ENCODE measurements at places on chromosomes 13 and 19. TPM values are rescaled to one million over a fixed set of nuclear protein-coding genes. Genes with fewer than 3 reads are reported as not detected.

GRCh38 chr13:48485432-48485831 is 47.4 kb downstream of the RCBTB2 start:
- ATAC-seq, result peak; percentile 71

GRCh38 chr13:61370520-61370919 is 45.1 kb downstream of the PCDH20 start:
- ATAC-seq, result no peak

DNA sequence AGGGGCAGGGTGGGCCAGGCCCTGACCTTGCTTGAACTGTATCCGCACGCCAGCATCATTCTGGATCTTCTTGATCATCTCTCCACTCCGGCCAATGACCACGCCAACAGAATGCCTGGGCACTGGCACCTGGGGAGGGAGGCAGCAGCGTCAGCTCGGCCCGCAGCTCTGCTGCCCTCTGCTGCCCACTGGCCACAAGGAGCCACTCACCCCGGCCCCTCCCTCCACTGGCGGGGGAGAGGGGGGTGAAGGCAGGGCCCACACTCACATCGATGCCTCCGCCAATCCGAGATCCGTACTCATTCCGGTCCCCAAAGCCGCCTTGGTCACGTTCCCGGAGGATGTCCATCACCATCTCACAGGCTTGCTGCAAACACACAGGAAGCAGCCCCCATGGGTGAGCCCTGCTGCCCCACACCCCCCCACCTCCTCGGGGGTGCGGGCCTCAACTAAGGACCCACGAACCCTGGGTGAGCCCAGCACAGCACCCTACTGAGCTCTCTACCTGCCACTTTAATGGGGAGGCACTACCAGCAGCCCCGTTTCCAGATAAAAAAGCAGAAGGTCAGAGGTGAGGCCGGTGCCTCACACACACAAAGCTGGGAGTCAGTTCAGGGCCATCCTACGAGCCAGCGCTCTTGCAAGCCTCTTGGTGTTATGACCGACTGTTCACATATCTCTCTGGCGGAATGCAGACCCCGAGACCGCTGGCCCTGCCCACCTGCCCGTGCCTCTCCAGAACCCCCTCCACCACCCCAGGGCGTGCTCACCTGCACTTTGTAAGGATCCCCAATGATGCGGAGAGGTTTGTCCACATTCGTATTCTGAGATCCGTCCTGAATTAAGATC is 6.7 kb downstream of the KHSRP start:
- no peak for ATAC-seq

- ATAC-seq, result no peak
These were observed 3.3 kb downstream of the GP6 start for GRCh38 chr19:55034751-55035150.

- ATAC-seq, result no peak
These were observed 13.0 kb downstream of the CIC start for GRCh38 chr19:42281827-42282762.

DNA sequence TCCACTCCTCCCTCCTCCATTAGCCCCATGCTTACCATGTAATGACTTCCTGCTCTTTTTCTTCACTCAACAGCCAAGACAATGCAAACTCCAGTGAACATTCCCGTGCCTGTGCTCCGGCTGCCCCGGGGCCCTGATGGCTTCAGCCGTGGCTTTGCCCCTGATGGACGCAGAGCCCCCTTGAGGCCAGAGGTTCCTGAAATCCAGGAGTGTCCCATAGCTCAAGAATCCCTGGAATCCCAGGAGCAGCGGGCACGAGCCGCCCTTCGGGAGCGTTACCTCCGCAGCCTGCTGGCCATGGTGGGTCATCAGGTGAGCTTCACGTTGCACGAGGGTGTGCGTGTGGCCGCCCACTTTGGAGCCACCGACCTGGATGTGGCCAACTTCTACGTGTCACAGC is 2.9 kb upstream of the PPP1R37 start:
- ATAC-seq, result no peak

DNA sequence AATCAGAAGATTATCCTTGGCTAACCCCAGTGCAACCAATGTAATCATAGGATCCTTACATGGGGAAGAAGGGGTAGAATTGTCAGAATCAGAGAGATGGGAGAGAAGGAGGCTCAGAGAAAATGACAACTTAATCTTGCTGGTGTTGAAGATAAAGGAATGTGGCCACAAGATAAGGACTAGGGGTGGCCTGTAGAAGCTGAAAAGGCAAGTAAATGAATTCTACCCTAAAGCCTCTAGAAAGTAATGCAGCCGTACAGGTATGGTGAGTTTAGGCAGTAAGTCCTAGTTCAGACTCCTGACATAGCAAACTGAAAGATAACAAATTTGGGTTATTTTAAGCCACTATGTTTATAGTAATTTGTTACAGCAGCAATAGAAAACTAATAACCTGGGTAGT is 718.5 kb downstream of the SLITRK6 start:
- no peak for ATAC-seq

DNA sequence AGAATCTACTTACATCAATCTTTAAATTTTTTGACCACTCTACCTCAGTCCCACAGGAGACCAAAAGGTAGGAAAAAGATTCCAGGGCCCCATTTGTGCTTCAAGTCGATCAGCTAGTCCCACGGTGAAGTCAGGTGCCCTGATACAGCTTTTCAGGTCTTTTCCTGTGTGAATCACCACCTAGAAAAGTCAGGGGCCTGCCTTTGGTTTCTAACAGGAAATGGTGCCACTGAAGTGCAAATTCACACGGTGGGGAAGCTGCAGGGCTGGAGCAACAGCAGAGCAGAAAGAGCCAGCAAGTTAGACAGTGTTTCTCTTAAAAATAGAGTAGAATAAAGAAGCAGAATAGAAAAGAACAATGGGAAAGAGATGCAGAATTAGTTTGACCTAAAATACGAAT is 107.5 kb downstream of the KLF12 start:
- ATAC-seq, result no peak

DNA sequence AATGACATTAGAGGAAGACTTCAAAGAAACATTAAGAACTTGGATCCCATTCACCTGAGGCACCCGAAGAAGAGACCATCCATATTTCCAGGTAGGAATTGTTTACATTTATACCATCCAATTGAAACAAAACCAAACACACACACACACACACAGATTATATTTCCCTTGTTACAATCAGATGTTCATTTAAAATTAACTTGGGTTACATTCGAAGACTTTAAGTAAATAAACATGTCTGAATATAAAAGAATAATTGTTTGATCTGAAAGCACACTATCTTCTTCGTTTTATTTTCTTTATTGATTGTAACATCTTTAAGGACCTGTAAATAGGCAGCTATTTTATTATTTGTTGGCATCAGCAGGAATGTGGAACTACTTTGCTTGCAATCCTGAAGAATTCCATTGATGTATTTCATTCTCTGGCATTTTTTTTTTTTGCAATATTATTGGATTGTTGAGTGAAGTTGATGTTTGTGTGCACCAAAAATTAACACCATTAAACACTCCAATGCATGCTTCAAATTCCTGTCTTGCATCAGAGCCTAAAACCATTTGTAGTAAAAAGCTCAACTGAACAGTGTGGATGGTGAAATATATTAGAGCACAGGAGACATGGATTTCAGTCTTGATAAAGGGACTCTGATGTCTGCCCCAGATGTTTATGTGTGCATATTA is 85.3 kb upstream of the FRY start:
- no peak for ATAC-seq

- ATAC-seq, result no peak
These were observed 37.7 kb downstream of the ARHGEF7 start for GRCh38 chr13:111152844-111153243.

DNA sequence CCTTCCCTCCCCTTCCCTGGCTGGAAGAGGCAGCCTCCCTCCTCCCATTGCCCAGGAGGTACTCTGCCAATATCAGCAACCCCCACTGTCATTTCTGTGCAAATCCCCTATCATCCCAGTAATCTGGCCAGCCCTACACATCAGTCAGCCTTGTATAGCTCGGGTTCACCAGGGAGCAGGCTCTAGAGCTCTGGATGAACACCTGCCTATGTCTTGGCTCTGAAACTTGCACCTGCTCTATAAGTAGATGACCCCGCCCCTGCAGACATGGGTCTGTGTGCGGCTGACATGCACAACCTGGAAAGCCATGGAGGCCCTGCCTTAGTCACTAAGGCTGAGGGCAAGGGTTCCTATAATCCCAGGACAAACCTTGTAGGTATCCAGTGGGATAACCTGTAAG is 1042.9 kb downstream of the UQCRFS1 start:
- no peak for ATAC-seq

GRCh38 chr19:33840783-33841182 is 44.1 kb downstream of the KCTD15 start:
- no peak for ATAC-seq

- no peak for ATAC-seq
These were observed 373.1 kb downstream of the DIAPH3 start for GRCh38 chr13:59790626-59791025.

DNA sequence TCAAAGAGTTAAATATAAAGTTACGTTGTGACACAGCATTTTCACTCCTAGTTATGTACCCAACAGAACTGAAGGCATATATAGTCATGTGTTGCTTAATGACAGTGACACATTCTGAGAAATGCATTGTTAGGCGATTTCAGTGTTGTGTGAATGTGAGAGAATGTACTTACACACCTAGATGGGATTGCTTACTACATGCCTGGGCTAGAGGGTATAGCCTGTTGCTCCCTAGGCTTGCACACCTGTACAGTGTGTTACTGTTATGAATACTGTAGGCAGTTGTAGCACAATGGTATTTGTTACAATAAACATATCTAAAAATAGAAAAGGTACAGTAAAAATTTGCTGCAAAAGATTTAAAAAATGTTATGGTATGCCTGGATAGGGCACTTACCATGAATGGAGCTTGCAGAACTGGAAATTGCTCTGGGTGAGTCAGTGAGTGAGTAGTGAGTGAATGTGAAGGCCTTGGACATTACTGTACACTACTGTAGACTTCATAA is 89.2 kb downstream of the DHRS12 start:
- ATAC-seq, result peak; percentile 98

Gene MYO16
- 0.04 TPM for total RNA-seq

Gene MCEMP1
- total RNA-seq, result 0.24 TPM

Gene WDR62
- 2.4 TPM for total RNA-seq

Gene ZNF575
- 0.72 TPM for total RNA-seq

Gene NPAS1
- total RNA-seq, result 0.52 TPM

Gene IGSF23
- not detected for total RNA-seq

All from esophagus mucosa (tissue), 1 donor.